ENCODE measurements at places on chromosomes 2 and 18.

GRCh38 chr18:255171-255570 lies 12.7 kb downstream of the THOC1 start:
- no peak for DNase-seq

- DNase-seq, result no peak
Measured at GRCh38 chr18:54357082-54357659, 487 bp downstream of the STARD6 start.

DNA sequence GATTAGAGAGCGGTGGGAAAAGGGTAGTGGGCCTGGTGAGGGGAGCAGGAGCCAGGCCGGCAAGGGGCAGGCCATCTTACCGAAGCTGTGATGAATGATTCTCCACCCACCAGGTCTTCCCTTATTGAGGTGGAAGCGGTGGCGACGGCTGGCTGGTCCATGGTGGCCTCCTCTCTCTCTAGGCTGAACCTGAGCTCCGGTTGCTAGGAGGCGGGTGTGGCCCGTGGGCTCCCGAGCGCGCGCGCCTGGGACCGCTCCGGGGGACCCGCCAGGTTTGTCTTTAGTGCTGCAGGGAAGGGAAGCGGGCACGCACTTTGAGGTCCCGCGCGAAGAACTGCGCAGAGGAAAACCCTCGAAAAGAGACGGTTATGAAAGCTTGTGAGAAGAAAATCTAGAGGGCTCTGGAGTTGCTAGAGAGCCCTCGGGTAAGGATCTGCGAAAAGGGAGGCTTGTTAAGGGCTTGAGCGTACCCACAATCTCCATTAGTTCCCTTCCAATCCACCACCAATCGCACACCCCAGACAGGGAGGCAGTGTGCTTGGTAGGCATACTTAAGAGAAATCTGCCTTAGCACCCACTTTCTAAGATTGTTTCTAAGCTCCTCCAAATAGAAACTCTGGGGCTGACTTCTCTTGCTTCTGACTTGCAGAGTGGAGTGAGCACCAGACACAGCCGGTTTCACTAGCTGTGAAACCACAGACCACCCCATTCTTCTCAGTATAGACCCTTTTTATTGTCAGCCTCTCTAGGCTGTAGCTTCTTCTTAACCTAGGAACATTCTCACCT lies at the start of gene STPG4:
TSS of gene STPG4 (minus strand) at position 218 of the 786 bp plus-strand sequence. CDS start at position 161, 57 bp downstream.
- no peak for DNase-seq

DNA sequence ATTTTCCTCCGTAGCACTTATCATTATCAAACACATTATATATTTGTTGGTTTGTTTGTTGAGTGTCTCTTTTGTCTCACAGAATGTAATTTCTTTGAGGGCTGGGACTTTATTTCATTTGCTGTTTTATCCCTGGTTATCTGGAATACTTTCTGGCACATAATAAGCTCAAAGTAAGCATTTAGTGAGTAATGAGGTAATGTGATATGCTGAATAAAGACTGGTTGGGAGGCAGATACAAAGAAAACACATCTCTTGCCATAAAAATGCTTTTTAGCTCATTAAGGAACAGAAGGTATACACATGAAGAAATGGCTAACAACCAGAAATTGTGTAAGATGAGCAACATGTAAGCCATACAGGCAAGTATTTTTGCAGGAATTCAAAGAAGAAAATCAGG lies 1411.8 kb downstream of the LRP1B start:
- DNase-seq, result no peak

DNA sequence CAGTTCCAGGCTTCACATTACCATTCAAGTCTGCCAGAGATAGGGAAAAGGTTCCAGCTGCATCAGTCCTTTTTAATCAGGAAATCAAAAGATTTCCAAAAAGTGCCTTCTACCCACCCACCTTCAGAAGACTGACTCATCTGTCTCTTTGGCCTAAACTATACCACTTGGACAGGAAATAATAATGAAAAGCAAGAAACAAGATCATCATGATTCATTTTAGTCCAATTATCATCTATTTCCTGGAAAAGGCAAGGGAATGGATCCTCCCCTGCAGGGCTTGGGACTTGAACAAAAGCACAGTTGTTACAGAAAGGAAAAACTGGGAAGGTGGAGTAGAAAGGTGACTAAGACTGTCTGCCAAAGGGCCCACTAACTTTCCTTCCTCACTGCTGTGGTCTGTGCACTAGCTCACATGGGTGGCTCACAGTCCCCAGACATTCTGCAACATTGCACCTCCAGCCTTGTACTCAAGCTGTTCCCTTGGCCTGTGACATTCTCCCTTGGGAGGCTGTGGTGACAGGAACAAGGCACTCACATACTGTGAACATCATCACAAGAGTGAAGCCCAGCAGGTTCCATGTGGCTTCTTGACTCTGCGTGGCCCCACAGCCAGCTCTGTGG lies 75.3 kb downstream of the VSNL1 start:
- DNase-seq, result no peak

GRCh38 chr2:210493528-210493927 lies 17.0 kb upstream of the LANCL1 start:
- no peak for DNase-seq

DNA sequence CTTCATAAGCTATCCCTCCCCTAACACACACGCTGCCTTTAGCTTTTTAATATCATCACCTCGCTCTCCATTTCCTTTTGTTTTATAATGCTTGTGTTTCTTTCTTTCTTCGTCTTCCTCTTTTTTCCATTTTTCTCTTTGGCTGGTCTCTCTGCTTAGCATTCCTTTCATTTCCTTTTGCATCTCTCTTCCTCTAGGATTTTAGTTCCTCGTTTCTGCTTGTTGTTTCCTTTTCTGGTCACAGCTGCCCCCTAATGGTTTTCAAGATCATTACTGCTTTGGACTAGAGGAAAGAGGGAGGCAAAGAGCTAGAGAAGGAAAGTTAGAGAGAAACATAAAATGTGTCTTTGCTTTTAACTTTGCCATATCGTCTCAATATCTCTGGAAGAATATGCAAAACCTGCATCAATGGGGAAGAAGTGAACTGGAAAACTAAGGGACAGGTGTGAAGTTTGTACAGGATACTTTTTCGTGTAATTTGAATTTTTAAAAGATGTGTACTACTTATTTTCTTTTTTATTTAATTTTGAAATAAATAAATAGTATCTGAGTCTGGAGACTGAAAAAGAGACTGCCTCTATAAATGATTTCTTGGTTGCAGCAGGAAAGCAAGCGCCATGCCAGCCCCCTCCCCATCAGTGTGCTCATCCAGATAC lies 6.3 kb upstream of the NRP2 start:
- no peak for DNase-seq

GRCh38 chr2:15042801-15043217 lies 410.3 kb downstream of the LRATD1 start:
- no peak for DNase-seq

GRCh38 chr2:159985656-159986055 lies 76.8 kb downstream of the PLA2R1 start:
- DNase-seq, result no peak
